ENCODE measurements at places on chromosomes 12 and 14. TPM values are rescaled to one million over a fixed set of nuclear protein-coding genes. Genes with fewer than 3 reads are reported as not detected.

- no peak for DNase-seq
Measured at GRCh38 chr12:22641353-22642053, 16.5 kb downstream of the ETNK1 start.

GRCh38 chr12:104356231-104357115 lies 52.9 kb downstream of the EID3 start:
- DNase-seq, result no peak

DNA sequence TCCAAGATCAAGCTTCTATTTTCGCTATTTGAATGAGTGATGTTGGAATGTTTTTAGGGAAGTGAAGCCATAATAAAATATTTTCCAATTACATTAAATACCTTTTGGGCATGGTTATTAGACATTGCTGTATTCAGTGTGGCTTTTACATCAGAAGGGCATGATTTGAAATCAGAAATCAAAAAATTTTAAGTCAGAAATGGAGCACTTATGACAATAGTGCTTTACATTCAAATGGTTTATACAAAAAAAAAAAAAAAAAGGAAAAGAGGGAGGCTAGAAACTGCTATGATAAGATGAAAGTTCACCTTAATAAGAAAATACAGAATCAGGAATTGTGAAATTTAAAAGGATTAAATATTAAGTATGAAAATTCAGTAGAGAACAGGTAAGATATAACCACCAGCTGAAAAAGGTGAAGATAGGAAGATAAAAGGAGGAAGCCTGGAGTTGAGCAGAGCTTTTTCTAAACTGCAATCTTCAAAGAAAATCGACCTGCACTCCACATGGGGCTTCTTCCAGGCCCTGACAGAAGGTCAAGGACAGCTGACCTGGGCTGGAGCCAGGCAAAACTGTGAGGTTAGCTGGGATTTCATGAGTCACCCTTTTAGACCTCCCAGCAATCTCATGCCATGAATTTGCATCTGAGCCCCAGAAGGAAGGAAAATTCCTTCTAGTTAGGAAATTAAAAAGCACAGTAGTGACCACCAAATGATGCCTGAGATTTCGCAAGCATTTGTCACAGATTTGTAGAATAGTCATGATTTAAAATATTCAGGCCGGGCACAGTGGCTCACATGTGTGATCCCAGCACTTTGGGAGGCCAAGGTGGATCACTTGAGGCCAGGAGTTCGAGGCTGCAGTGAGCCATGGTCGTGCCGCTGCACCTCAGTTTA lies 23.4 kb upstream of the BMP4 start:
- no peak for DNase-seq

TMEM63C gene
- total RNA-seq, result 0.66 TPM

DNA sequence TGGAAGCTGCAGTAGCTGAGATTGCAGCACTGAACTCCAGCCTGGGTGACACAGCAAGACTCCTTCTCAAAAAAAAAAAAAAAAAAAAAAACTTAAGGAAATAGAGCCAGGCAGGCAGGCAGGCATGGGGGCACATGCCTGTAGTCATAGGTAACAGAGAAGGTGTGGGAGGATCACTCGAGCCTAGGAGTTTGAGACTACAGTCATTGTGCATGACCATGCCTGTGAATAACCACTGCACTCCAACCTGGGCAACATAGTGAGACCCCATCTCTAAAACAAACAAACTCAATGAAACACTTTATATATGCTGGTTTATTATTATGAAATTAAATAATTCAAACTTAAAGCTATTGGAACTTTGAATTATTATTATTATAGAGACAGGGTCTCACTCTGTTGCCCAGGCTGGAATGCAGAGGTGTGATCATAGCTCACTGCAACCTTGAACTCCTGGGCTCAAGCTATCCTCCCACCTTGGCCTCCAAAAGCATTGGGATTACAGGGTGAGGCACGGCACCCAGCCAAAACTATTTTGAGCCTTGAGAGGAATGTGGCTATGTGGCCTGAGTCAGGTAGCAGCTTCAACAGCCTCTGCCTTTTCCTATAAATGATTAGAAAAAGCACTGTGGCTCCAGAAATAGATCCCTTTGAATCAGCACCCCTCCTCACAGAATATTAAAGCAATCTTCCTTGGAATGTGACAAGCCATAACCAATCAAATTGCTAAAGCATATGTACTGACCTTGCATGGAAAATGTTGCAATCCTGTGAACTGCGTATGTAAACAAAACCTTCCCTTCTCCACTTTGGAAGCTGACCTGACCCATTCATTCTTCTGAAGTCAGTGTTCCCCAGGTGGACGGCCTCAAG lies 34.7 kb upstream of the YY1 start:
- DNase-seq, result peak; percentile 48

LYZ gene
- 0.88 TPM for total RNA-seq

GRCh38 chr12:6963791-6964413 lies 6.6 kb downstream of the PHB2 start:
- DNase-seq, result no peak

DNA sequence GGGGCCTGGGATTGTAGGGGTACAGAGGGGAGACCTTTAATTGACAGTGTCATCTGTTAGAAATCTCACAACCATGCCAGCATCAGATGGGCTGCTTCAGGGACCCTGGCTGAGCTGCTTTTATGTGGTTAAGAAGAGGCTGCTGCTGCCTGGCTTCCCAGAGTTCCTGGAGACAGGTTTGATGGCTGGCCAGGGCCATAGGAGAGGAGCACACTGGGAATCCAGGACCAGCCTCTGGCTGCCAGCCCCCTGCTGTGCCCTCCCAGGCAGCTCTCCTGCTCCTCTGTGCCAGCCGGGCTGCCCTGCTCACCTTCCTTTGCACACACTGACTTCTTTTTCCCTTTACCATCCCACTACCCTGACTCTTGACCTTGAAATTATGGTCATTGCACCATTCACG lies 507 bp upstream of the KRT73 start:
- no peak for DNase-seq

KCNH5 gene
- 1.9 TPM for total RNA-seq
